Caudate nucleus (tissue), 63 donors: ENCODE measurements at places on chromosomes 5 and 9.

GRCh38 chr5:154782326-154782725 lies 27.1 kb downstream of the LARP1 start:
- DNase-seq: no peak

- no peak for DNase-seq
Measured at GRCh38 chr5:2508514-2508913, 243.0 kb downstream of the IRX2 start.

GRCh38 chr5:153880106-153880505 lies 158.6 kb downstream of the FAM114A2 start:
- DNase-seq: no peak

- DNase-seq: no peak
Measured at GRCh38 chr5:154648706-154649105, 106.5 kb upstream of the LARP1 start.

DNA sequence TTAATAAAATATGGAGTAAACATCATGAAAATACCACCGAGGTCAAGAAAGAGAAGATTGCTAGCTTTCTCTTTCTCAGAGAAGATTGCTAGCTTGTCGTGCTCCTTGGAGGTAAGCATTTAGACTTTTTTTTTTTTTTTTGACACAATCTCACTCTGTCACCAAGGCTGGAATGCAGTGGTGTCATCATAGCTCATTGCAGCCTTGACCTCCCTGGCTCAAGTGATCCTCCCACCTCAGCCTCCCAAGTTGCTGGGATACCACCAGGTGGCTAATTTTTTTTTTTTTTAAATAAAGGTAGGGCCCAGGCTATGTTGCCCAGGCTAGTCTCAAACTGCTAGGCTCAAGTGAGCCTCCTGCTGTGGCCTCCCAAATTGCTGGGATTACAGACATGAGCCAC lies 26.3 kb upstream of the CPLANE1 start:
- DNase-seq: no peak

DNA sequence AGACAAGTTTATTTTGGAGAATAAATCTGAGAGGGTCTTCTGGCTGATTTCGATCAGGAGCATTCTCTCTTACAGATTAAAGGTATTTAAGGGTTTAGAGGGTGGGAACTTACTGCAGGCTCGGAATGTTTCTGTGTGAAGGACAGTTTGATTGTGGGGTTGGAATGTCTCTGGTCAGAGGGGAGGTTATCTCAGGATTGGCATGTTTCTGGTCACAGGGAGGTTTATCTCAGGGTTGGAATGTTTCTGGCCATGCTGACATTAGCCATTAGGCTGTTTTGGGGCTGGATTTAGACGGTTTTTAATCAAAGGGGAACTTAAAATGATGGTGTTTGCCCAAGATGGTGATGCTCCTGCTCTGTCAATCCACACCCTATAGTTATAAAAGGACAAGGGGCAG lies 95.2 kb downstream of the SLCO4C1 start:
- no peak for DNase-seq

DNA sequence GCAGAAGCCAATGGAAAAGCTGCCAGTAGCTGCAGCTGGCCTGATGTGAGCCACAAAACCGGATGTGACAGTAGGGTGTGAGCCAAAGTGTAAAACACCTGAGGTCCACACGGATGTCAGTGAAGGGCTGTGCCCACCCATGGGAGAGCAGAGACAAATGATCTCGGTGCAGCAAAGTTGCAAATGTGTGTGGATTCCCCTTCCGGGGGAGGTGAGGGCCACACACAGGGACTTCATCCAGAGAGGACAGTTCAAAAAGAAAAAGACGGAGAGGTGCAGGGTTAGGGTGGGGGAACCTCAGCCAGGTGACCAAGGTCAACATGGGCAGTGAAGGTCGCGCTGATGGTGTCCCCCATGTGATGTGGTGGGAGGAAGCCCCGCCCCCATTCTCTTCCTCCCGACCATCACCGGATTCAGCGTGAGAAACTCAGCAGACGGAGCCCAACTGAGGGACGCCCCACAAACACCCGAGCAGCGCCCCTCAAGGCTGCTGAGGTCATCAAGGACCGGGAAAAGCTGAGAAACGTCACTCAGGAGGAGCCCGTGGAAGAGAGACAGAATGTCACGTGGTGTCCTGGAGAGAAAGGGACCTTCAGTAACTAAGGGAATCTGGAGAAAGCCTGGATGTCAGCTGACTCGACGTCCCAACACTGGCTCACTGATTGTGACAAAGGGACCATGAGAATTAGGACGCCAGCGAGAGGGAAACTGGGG lies 11.4 kb upstream of the PTGDS start:
- DNase-seq: peak; percentile 58

GRCh38 chr5:61177716-61178115 lies 15.4 kb upstream of the SMIM15 start:
- DNase-seq: no peak

DNA sequence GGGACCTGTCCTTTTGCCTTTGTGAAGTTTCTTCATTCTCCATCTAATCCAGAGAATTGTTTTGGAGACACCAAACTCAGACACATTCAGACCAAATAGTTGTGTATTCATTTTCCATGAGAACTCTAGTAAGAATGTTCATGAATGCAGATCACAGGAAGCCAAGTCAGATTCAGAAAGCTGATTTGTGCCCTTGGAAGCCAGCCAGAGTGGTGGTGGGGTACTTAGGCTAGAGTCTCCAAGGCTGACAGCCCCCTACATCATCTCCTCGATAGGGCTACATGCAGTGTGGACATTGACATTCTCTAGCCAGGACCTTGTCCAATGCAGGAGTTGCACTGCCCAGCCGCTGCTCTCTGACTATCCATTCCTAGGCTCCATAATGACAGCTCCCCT lies 137.6 kb downstream of the UGCG start:
- no peak for DNase-seq

DNA sequence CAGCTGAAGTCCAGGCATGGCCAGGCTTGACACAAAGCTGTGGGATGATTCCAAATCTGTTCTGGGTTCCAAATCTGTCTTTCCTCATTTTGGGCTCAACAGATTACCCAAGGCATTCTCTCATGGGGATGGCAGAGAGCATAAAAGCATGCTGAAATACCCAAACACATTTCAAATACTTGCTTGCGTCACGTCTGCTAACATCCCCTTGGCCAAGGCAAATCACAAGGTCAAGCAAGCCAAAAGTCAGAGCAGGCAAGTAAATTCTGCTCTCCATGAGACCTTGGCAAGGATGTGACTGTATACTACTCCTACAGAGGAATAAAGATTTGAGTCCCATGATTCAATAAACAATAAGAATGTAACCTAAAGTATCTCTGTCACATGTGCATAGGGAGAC lies 306.7 kb downstream of the EPB41L4A start:
- no peak for DNase-seq

- no peak for DNase-seq
Measured at GRCh38 chr9:34123682-34124081, 2.8 kb downstream of the DCAF12 start.

- no peak for DNase-seq
Measured at GRCh38 chr5:73796164-73797131, 170.5 kb downstream of the ARHGEF28 start.

DNA sequence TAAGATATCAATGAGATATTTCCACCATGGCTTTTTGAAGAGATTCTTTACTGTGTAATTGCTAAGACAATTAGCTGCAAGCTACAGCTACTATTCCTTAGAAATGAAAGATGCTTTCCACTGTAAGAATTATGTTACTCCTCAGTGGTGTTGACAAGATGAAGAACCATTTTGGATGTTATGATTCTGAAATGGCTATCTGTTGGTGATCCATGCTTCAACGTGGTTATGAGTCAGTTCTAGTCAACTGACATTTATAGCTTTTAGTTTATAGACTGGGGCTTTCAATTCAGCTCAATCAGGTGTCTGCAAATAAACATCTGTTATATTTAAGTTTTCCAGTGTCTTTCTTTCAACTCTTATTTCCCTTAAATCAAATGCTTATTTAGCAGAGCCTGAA lies 93.7 kb downstream of the SGCD start:
- DNase-seq: no peak

DNA sequence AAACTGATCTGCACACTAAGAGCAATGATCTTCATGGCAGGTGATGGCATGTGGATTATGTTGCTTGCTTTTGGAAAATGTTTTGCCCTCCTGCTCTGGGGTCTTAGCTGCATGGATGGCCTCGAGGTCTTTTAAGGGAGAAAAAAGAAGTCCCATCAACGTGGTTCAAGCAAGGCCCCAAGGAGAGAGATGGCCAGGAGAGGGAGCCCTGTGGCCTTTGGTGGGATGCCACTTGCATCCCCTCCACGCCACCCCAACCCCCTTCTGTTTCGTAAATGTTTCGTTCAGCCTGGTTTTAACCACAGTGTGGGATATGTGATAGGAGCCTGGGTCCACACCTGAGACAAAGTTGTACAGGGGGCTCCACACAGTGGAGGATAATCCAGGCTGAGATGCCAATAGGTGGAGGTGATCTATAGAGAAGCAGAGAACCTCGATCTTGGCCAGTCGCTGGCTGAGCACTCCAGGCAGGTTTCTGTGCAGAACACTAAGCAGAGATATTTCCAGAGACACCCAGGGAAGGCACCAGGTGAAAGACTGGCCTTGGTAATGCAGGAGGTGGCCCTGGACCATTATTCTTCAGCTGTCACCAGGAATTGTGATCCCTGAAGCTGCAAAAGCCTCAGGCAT lies 25.8 kb upstream of the FRRS1L start:
- no peak for DNase-seq

DNA sequence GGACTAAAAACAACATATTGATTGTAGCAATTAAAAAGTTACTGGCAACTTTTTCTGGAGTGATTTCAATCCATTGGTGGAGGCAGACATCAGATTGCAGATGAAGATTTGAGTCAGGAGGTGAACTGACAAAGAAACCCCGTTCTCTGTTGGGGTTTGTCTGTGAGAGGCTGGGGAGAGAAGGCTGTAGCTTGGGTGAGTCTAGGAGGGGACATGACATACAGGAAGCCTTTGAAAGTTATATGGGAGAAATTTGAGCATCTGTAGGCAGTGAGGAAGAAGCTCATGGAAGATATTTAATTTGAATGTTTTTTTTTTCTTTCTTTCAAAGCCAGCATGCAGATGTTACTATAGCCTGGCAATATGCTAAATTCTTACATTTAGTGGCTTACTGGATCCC lies 26.0 kb downstream of the KDM4C start:
- no peak for DNase-seq

DNA sequence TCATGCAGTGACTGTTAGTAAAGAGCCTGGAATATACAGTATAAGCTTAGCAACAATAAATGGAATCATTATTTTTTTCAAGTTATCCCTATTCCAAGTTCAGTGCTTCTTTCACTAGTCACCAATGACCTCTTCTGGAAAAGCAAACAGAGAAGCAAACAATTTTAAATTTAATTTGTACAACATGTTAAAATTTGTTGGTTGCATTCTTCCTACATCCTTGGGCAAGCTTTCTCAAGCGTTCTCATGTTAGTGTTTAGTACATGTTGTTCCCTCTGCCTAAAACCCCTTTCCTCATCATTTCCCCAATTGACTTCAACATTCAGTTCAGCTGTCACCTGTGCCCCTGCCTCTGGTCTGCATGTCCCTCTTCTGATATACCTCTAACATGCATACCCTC lies 123.4 kb downstream of the SEC61B start:
- no peak for DNase-seq

DNA sequence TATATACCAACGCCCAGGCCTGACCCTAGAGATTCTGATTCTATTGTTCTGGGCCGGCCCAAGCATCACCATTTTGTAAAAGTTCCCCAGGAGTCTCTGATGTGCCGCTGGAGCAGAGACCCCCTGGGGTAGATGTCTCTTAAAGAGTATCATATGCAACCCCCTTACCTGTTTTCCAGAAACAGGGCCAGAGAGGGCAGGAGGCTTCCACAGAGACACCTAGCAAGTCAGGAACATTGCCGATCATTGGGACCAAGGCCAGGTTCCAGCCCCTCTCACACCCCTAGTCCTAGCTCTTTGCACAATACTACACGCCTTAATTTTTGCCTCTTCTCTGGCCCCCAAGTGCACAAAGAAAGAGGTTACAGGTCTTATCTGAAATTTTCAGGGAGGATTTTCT lies 63.8 kb downstream of the TMOD1 start:
- DNase-seq: no peak

DNA sequence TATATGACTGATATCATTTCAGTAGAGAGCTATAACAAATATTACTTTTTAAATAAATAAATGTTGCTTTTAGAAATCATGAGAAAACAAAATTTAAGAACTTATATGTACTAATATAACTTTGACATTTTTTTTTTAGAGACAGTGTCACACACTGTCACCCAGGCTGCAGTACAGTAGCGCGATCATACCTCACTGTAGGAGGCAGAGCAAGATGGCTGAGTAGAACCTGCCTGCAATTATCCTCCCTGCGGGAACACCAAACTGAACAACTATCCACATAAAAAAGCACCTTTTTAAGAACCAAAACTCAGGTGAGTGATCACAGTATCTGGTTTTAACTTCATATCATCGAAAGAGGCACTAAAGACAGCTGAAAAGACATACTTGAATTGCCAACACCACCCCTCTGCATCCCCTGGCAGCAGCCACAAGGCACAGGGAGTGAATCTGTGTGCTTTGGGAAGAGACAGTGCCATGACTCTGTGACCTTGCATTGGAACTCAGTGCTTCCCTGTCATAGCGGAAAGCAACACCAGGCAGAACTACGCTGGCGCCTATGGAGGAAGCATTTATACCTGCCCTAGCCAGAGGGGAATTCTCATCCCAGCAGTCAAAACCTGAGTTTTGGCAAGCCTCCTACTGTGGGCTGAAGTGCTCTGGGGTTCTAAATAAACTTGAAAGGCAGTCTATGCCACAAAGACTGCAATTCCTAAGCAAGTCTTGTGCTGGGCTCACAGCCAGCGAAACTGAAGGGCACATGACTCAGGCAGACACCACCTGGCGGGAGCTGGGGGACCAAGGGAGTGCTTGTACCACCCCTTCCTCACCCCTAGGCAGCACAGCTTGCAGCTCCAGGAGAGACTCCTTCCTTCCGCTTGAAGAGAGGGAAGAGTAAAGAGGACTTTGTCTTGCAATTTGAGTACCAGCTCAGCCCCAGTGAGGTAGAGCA lies 142.7 kb downstream of the FBXL17 start:
- DNase-seq: no peak

GRCh38 chr5:16568875-16569580 lies 47.8 kb downstream of the RETREG1 start:
- DNase-seq: peak; percentile 79

DNA sequence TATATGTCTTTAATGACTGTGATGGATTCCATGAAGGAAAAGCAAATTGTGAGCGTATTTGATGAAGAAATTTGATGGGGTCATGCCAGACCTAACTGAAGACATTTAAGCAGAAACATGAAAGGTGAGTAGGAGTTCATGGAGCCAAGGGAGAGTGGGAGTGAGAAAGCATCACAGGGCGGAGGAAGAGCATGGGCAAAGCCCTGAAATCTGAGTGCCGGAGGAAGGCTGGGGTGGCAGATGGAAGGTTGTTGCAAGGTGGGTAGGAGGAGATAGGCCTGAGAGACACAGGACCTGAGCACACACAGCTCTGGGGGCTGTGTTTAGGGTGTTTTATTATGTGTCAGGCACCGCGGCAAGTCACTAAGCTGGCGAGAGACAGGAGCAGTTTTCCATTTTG lies 100.3 kb upstream of the SPOCK1 start:
- no peak for DNase-seq

DNA sequence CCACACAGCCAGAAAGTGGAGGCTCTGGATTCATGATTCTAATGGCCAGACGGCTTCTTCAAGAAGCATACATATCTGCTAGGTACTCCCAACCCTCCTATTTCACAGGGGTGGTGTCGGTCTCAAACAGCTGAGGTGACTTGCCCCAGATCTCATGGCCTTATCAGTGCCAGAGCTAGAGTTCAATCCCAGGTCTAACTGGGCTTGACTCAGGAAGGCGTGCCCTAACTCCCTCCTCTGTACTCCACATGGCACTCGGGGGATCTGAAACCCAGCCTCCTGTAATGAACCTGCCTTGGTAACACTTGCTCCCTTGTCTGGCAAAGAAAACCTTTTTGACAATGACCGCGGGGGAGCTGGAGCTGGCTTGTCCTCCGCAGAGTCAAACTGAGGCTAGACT lies 2.1 kb downstream of the QRFP start:
- DNase-seq: no peak
